ENCODE measurements at places on chromosomes 13 and 19.

DNA sequence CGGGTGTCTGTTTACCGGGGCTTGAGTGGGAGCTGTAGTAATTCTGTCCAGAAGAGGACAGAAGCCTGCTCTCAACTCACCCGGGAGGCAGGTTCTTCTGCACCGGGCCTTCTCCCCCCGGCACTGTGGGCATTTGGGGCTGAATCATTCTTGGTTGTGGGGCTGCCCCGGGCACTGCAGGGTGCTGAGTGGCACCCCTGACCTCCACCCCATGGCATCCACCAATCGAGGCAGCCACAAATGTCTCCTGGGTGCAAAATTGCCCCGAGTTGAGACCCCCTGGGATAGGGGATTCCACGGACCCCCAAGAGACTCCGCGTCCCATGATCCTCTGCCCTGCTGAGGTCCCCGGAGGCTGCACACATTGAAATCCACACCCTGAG, 68.8 kb downstream of the GNG7 start:
- no peak for DNase-seq

DNA sequence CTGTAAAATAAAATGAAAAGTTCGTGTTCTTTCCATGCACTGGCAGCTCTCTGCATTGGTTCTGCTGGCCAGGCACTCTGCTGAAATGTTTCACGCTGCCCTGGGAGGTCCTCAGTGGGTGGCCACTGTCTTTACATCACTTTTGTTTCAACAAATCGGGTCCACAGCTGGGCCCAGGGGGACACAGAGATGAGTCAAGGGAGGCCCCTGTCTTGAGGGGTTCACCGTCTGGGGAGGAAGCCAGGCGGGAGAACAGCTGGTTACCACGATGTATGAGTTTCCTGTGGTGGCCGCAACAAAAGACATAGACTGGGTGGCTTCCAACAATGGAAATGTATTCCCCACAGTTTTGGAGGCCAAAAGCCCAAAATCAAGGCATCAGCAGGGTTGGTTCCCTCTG, 5.1 kb upstream of the KLF2 start:
- peak; percentile 55 for DNase-seq

DNA sequence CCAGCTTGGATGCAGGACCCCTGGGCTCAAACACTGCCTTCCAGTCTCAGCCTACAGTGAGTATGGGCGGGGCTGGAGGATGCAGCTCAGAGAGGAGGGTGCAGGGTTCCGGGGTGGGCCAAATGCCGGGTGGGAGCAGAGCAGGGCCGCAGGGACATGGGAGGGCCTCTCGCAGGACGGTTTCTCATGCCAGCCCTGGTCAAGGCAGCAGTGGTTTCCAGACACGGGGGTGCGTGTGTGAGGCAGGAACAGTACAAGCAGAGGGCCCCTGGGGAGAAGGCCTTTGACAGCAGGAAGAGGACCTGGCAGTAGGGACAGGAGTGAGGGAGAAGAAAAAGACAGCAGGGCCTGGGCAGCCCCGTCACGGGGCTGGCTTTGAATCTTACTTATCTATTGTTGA, 34.1 kb downstream of the CRTC1 start:
- DNase-seq = no peak

DNA sequence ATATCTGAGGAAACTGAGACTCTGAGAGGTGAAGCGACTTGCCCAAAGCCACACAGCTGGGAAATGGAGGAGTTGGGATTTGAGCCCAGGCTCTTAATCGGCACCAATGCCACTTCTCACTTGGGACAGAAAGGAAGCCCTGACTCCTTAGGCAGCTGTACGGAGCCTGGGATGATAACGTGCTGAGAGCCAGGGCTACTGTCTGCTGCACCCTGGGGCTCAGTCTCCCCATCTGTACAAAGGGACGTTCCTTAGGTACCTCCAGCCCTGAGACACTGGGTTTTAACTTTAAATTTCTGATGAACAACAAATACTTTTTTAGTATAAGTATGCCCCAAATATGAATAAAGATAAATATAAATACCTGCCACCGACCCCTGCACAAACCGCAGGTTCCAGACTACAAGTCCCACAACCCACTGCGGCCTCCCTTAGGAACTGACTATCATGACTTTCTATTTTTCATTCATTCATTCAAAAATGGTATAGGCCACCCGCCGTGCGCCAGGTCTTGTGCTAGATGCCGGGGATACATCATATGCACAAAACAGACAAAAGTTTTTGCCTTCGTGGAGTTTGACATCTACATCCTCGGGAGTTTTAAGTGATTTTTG, 776 bp upstream of the NCLN start:
- DNase-seq = peak; percentile 70

DNA sequence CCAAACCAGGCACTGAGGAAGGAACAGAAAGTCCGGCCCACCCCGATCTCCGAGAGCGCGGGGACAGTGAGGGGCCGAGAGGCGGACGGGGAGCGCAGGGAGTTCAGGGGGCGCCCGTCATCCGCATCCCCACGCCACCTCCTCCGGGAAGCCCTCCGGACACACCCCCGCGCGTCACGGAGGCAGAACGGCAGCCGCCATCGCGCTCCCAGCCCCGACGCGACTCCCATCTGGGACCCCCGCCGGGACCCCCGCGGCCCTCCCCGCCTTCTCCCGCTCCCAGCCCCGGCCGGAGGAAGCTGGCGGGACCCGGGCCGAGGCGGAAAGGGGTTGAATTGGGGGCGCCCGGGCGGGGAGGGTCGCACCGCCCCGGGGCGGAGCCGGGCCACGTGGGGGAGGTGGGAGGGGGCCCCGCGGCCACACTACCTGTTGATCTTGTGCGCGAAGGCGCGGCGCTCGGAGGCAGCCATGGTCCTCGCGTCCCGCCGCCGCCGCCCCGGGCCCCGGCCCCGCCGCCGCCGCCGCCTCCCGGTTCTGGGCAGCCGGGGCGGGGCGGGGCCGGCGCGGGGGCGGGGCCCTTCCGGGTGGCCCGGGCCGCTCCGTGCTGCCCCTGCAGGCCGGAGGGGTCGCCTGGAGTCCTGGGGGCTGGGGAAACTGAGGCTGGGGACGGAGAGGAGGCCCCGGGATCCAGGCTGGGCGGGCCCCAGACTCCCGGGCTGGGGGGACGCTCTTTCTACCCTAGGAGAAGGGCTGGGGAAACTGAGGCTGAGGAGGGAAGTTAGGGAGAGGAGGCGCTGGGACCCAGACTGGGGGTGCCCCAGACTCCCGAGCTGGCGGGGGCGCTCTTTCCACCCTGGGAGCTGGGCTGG, at the start of gene DOCK6:
Gene DOCK6, minus strand, starts transcription at position 554 of the 869 bp plus-strand sequence. Its CDS starts 84 bp downstream, at position 470.
- peak; percentile 29 for DNase-seq

DNA sequence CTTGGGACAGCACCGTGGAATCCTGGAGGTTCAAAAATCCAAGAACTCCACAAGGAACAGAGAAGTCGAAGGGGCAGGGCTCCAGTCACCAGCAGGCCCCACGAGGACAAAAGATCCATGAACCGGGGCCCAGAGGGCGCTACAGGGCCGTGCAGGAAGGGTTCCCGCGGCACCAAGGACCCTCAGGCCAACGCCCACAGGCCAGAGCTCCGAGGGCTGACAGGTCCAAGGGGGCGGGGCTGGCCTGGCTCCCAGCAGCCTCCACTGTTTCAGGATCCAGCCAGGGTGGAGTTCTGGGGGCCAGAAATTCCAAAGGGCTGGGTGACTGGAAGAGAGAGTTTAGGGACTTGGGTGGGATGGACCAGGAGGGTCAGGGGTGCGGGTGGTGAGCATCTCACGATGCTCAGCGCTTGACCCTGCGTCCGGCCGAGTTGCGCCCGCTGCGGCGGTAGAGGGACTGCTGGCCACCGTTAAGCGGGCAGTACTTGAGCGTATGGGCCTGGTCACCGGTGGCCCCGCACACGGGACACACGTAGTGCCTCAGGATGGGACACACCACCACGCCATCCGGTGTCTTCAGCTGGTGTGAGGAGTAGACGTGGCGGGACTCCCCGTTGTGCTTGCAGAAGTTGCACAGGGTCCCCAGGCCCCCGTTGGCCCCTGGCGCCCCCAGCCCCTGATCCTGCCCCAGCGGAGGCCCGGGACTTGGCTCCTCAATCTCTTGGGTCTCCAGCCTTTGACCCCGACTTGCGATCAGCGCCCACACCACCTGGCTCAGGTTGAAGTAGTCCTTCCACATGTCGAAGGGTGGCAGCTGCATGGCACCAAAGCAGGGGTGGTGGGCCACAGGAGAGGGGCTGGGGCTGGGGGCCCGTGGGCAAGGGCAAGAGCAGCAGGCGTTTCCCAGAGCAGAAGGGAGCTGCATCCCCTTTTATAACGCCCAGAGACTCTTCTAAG, at the start of gene NANOS2:
Gene NANOS2, minus strand, starts transcription at position 905 of the 957 bp plus-strand sequence. Its CDS starts 85 bp downstream, at position 820.
- no peak for DNase-seq

- DNase-seq = no peak
Measured at GRCh38 chr13:84136582-84136981, 254.3 kb upstream of the SLITRK1 start.

DNA sequence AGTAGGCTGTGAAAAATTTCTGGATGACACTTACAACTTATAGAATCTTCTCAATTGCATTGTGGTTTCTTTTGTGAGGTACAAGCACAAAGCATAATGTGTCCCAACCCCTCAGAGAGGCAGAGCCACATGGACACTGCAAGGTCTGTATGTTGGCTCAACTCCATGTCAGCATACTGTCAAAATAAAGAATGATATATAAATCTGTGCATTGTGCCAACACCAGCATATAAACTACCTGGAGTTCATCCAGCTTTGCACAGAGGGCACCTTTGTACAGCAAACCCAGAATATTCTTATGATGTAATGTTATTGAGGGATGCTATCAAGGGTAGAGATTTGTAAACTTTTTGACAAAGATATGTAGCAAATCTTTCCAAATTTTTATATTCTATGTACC, 1065.8 kb upstream of the MIR17HG start:
- DNase-seq = no peak

- no peak for DNase-seq
Measured at GRCh38 chr13:110054041-110054440, 252.9 kb downstream of the COL4A1 start.

- DNase-seq = peak; percentile 75
Measured at GRCh38 chr19:51690454-51691073, 2.6 kb upstream of the SPACA6 start.

GRCh38 chr13:71758828-71759227, 108.2 kb downstream of the DACH1 start:
- DNase-seq = no peak

DNA sequence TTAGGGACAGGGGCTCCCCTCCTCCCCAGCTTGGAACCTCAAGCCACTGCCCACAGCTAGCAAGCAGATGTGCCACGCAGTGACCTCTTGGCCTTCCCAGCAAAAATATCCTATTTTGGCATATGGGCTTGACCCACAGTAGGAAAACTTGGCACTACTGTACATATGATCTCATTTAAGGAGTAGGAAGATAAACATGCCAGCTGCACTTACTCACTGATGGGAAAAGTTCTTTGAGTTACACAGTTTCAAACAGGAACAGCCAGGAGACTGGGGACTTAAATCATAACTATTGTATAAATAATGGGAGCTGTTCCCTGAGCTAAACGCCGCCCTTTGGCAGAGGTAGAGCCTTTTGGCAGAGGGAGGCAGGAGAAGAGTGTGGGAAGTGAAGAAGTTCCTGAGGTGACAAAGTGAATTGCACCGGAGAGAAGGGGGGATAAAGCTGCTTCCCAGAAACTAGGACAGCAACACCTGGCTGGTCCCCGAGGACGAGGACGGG, 6.1 kb downstream of the SACS start:
- DNase-seq = no peak

DNA sequence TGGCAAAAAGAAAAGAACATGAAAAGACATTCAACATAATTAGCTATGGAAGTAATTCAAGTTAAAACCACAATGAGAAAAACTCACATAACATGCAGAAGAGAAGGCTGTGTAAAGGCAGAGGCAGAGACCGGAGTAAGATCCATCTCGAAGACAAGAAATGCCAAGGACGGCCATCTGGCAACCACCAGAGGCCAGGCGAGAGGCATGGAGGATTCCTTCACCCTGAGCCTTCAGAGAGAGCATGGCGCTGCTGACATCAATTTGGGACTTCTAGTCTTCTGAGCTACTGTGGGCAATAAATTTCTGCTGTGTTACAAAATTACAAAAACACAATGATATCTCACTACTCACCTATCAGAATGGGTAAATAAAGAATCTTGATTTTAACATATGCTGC, 381.0 kb downstream of the TSHZ3 start:
- DNase-seq = no peak

GRCh38 chr19:14495672-14496028, 277 bp downstream of the GIPC1 start:
- DNase-seq = no peak

DNA sequence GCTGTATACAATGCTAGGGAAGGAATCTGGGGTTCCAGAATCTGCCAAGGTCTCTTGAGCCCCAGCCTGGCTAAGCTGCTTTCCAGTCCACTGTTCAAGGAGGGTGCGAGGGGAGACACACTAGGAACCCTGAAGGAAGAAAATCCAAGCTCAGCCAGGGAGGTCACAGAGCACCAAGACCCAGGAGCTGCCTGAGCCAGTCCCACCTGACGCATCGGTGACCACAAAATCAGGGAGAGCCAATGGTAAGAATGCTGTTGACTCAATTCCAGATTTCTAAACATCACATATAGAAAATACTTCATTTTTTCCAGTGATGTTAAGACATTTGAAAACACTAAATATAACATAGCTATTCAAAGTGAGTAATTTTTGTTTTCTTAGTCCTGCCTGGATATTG, 50.1 kb downstream of the CEP89 start:
- no peak for DNase-seq

GRCh38 chr19:41707502-41707812, 969 bp upstream of the CEACAM5 start:
- DNase-seq = no peak

GRCh38 chr19:52190487-52191293, 838 bp downstream of the PPP2R1A start:
- DNase-seq = no peak

DNA sequence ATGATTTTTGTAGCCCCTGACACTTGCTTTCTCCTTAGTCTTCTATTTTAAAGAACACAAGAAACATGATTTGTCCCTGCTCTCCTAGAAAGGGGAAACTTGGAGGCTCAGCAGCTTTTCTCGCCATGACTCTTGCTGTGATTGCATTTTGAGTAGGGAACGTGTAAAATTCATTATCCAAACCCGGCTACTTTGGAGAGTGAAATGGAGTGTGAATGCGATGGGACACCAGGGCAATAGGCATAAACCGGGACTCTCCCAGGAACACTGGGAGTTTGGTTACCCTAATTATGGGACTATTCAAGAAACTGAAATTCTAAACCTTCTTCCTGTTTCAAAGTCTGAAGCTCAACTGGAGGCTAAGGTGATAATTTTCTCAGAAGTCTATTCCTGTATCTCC, 181.7 kb upstream of the RFC3 start:
- no peak for DNase-seq

DNA sequence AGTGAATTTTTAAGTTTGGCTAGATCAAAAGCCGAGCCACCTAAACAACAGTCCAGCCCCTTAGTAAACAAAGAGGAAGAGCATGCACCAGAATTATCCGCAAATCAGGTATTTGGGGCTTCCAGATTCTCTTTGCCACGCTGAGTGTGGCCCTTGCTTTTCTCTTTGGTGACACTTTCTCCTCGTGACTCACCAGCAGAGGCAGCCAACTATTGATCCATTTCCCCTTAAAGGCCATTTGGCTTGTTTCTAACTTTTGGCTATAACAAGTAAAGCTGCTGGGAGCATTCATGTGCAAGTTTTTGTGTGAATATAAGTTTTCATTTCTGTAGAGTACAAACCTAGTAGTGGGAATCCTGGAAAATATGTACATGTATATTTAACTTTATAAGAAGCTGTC, 17.6 kb upstream of the WDR88 start:
- DNase-seq = no peak

All from CD4-positive, alpha-beta T cell treated with Interleukin-6 for 4 hours (primary cell).